ENCODE measurements at places on chromosomes 2 and 18.
A peak's percentile ranks its signal among the peaks of the same experiment; 100 is the strongest.

DNA sequence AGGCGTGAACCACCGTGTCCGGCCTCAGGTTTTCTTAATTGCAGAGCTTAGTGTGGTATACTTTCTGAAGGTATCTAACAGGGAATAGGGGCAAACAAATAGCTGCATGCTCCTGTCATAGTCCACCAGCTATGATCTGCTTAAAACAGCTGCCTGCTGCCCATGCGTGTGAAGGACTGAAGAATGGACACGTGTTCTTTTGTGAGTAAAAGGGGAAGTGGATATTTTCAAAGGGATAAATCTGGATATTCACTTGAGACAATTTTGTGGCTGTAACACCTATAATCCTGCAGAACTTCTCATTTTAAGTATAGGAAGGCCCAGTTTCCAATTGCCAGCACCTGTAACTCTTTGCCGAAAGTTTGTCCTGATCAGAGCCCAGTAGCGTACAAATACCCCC is 44.7 kb downstream of the TRPM8 start:
- no peak for DNase-seq

DNA sequence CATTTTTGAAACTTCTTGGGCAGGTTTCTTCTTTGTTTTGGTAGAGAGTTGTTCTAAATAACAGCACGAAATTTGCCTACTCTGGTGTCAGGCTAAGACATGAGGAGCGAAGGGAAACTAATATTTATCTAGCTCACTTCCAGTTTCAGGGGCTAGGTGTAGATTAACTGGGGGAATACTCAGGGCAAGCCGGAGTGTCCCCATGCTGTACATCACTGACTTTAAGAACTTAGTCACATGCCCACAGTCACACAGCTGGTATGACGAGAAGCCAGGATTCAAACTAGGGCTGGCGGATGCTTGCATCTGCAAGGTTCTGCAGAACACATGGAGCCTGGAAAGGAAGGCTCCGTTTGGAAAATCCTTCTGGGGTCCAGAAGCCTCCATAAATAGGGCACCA is 133.3 kb downstream of the ALPK2 start:
- no peak for DNase-seq

- DNase-seq = no peak
Measured at GRCh38 chr2:163658556-163658955, 77.3 kb downstream of the FIGN start.

GRCh38 chr2:234288974-234289455 is 207.9 kb downstream of the ARL4C start:
- peak; percentile 40 for DNase-seq

GRCh38 chr2:32369222-32369621 is 12.4 kb downstream of the BIRC6 start:
- no peak for DNase-seq

DNA sequence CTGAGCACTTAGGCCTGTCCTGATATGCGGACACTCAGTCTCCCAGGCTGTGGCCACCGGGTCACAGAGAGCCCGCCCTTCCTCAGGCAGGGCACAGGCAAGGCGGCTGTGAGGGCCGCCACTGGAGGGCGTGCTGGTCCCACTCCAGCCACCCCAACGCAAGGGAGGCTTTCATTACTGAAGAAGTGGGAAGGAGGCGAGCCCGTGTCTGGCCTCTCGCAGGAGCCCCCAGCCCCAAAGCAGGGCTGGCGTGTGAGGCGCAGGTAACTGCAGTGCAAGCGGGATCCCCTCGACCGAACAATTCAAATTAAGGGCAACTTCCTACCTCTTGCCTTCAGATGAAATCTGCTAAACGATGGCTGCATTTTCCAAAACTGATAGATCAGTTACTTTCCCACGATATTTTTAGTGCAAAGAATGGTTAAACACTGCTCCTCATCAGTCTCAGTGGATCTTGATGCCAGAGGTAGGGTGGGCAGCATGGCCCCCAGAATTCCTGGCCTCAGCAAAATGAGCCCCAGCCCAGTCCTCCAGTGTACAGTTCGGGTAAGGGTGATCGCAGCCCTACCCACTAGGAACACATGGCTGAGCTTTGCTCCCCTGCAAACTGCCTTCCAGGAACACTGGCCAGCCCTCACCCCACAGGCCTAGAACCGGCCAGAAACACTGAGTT is 97.2 kb downstream of the SEPTIN10 start:
- DNase-seq = peak; percentile 19

DNA sequence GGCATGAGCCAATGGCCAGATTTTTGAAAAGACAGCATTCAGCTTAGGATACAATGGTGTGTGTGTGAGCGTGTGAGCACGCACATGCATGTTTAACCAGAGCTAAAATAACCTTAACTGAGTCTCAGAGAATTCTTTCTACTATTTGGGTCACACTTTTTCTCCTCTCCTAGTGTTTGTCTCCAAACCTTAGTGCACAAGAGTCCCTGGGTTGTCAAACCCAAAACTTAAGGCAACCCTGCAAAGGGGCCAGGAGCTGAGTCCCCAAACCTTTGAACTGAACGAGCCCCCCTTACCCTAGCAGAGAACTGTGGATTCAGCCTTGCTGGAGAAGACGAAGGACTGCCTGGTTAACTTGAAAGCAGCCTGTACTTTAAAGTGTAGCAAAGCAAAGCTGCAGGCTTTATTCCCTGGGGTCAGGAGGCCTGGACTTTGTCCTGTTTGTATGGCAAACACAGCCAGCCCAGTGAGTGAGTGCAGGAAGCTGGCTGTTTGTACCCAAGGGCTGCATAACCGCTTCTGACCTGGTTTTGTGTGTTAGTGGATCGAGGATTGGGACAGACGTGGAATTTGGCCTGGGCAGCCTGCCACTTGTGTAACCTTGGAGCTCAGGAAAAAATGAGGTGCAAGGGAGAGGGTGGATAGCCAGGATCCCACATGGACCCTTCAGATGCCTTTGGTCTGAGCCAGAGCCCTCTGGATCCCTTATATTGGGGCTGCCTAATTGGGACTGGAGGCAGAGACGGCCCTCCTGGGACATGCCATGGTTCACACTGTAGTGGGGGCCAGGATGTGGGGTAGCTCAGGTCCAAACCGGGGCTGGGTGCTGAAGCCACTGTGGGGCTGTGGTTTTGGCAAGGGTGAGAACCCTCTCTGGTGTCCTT is 6.4 kb upstream of the PSMD1 start:
- no peak for DNase-seq

GRCh38 chr2:181130686-181131085 is 150.3 kb downstream of the UBE2E3 start:
- no peak for DNase-seq

DNA sequence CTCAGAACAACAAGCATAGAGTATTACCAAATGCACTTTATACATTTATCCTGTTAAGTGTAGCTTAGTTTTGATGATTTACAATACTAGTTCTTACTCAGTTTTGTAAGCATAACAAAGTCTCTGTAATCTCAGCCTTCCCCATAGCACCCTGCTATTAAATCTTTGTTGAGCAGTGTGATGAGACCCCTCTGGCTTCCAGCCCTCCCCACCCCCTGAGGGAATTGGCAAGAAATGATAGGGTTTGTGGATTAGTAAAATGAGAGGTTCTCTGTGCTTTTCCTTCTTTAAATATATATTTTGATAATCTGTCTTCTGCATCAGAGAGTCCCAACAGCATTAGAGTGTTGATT is 37.2 kb downstream of the ZNF521 start:
- DNase-seq = no peak

DNA sequence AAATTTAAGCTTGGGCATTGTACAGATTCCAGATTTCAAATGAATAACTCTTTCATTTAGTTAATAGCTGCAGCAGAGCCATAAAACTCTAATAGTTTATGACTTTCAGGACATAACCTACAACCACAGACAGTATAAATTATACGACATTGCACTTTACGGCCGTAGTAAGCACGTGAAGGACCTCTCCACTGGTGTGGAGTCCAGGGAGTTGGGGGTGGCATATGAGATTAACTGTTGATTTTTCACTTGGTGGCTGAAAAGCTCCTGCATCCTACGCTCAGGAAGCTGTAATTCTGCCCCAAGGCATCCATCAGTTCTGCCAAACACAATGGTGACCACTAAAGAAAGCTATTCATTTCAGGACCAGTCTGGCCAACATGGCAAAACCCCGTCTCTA is 376.2 kb downstream of the SOX11 start:
- DNase-seq = no peak

DNA sequence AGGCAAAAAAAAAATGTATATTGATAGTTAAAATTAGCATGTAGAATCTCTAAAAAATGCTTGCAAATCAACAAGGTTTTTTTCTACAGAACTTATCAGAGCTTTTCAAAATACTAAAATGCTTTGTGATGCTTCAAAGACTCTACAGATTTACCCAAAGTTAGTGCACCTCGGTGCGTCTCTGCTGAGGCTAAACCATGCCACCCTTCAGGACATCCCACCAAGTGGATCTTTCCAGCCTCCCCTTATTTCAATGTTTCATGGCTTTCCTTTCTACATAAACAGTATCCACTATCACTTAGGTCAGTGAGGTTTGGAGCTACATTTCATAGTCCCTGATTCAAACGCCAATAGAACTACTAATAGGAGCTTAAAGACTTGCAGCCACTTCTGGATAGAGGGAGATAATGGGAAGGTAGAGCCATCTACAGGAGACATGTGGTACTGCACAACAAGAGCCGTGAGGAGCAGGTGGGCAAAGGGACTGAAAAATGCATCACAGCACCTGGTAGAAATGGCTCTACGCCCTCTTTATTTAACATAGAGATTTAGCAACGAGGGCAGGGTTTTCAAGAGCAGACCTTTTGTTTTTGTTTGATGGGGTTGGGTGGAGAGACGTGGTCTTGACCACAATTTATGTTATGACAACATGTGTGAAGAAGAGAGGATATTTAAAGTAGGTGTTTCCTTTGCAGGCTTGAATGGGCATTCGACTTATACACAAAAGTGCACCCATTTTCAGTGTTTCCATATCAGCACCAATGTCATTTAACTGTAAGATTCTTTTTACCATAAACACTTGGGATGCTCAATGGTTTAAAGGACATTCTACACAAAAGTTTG is 56.1 kb upstream of the SLC35G4 start:
- DNase-seq = peak; percentile 44

GRCh38 chr2:224261326-224261725 is 140.6 kb downstream of the FAM124B start:
- peak; percentile 35 for DNase-seq

GRCh38 chr18:2423761-2424160 is 147.5 kb downstream of the METTL4 start:
- DNase-seq = no peak

DNA sequence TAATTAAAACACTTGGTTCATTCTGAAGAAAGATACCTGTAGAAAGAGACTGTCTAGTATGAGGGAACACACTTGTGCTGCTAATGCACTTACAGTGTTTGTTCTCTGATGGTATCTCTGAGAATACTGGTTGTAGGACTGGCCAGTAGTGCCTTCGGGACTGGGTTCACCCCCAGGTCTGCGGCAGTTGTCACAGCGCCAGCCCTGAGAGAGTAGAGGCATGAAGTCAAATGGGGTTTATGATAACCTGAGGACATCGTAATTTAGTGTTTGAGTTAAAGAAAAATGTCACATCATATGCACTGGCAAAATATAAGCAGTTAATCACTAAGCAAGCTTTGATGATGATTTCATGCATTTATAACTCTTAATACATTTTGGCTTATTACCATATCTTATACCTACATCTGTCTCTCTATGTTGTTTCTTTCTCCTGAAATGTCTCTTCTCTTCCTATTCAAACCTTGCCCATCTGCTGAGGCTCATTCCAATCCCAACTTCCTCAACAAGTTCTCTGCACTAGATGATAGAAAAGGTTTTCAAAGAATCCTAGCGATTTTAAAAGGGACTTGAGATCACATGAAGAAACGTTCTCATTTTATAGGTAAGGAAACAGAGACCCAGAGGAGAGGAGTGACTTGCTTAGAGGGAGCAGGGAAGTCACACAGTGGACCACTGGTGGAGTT is 50.2 kb downstream of the ATIC start:
- no peak for DNase-seq

DNA sequence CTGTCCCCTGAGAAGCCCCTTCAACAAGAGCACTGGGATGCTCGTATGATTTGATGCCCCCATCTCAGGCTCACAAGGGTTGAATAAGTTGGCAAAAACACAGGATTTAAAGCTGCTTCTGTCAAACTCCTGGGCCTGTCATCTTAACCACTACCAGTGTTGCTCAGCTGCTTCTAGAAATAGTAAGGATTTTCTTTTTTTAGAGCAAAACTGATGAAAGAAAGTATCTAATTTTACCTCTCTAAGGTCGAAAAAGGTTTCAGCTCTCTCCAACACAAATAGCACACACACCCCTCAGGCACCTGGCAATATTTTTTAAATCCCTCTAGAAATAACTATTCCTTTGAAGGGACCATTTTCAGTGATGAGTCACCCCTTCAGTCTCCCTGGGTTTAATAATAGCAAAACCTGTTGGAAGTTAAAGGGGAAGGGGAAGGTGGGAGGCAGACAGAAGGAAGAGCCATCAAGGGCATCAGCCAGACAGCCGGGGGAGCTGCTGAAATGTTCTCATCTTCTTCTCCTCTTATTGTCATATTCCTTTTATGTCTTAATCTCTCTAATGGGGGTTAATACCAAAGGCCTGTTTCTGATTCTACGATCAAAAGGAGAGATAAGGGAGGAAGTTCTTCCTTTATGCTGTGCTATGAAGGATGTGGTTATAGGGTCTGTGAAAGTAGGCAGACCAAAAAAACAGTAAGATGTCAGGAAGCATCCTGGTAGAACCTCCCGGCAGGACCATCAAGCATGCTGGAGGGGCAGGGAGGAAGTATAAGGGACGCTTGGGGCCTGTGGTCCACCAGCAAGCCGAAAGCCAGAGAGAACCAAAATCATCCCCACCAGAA is 31.9 kb upstream of the SLC35G4 start:
- no peak for DNase-seq

GRCh38 chr2:194223218-194223617 is 1433.8 kb upstream of the SLC39A10 start:
- DNase-seq = no peak

GRCh38 chr18:68608851-68609490 is 105.9 kb downstream of the TMX3 start:
- no peak for DNase-seq

DNA sequence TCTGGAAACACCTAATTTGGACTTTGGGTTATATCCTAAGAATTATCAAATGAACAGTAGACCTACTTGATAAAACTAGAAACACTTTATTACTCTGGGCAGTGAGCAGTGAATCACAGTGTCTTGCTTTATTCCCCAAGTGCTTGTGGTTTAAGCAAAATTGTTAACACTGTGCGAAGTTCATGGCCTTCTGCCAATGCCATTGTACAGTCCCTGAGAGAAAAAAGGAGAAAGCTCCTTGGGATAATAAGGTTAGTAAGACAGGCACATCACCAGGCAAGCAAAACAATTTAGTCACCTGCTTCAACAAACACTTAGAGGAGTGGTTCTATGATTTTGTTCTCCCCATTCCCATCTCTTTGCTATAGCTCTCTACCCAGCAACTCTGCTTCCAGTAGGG is 39.8 kb downstream of the ADCYAP1 start:
- DNase-seq = peak; percentile 51

GRCh38 chr2:176421297-176422050 is 152.2 kb downstream of the MTX2 start:
- no peak for DNase-seq

DNA sequence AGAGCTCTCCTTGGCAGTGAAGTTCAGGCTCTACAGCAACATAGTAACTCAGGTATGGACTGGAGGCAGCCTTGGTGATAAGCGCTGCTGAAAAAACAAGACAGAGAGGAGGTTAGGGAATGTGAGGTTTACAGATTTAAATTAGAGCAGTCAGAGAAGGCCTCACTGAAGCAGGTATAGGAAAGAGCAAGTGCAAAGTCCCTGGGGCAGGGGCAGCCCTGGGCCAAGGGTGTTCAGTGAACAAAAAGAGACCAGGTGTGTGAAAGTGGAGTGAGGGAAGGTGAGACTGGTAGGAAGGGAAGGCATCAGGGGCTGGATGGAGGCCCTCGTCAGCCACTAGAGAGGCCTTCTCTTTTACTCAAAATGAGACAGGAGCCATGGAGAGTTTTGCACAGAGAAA is 89.6 kb downstream of the LAMA3 start:
- no peak for DNase-seq

All from LHCN-M2 (cell line).